ENCODE measurements at places on chromosomes 7 and 10. TPM values are rescaled to one million over a fixed set of nuclear protein-coding genes. Genes with fewer than 3 reads are reported as not detected.

TBATA gene
- total RNA-seq, result 8.4 TPM

WDR86 gene
- total RNA-seq, result 9.6 TPM

SORBS1 gene
- total RNA-seq, result 38.8 TPM

GRCh38 chr7:116018731-116019130, 11.8 kb downstream of the TFEC start:
- no peaks in the 10 kb centered on the region for H3K4me1 ChIP-seq
- DNase-seq, result no peak
- H3K27me3 ChIP-seq, result no peaks in the 10 kb centered on the region
- H3K4me3 ChIP-seq, result no peak overlapping the region
- no peak overlapping the region for H3K27ac ChIP-seq
- no peaks in the 10 kb centered on the region for H3K36me3 ChIP-seq

GRCh38 chr10:98450618-98451017, 3.9 kb upstream of the HPS1 start:
- H3K27ac ChIP-seq, result no peak overlapping the region
- no peaks in the 10 kb centered on the region for H3K36me3 ChIP-seq
- H3K4me3 ChIP-seq, result no peak overlapping the region
- DNase-seq, result no peak
- no peaks in the 10 kb centered on the region for H3K27me3 ChIP-seq
- H3K4me1 ChIP-seq, result peaks cover 2% of the 10 kb centered on the region

GBX1 gene
- 2.9 TPM for total RNA-seq

DNA sequence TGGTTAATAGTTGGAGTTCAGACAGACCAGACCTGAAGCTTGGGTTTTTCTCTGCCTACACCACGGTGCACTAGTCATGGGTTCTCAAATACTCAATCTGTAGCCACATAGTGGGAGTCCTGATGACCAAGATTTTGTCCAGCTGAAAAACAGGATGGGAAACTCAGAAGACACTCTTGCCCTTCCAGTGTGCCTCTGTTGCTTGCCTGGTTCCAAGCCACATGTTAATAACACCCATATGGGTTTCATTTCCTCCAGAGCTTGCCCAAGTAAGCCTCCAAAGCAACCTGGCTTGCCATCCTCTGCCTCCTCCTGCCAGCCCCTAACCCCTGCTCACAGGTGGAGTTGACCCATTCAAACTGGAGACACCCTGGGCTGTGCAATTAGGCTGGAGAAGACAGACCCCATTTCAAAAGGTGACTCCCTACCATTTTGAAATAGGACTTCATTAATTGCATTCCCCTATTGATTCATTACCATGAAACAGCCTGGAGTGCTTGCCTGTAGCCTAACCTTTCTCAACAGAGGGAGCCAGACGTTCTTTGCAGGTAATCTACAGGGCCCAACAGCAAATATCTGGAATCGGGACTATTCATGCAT, 108.0 kb upstream of the HABP2 start:
- no peak overlapping the region for H3K4me3 ChIP-seq
- no peaks in the 10 kb centered on the region for H3K4me1 ChIP-seq
- H3K36me3 ChIP-seq, result no peaks in the 10 kb centered on the region
- DNase-seq, result no peak
- no peaks in the 10 kb centered on the region for H3K27me3 ChIP-seq

GIMAP7 gene
- total RNA-seq, result 3.1 TPM

CALD1 gene
- 135 TPM for total RNA-seq

- DNase-seq, result no peak
- H3K4me3 ChIP-seq, result no peak overlapping the region
- no peaks in the 10 kb centered on the region for H3K27me3 ChIP-seq
- peak overlapping the region; percentile 68 for H3K27ac ChIP-seq
- peaks cover 60% of the 10 kb centered on the region for H3K4me1 ChIP-seq
Measured at GRCh38 chr7:129862682-129863081, 90.1 kb downstream of the UBE2H start.

GRCh38 chr10:2476218-2476811, 591.0 kb upstream of the PFKP start:
- H3K36me3 ChIP-seq, result no peaks in the 10 kb centered on the region
- DNase-seq, result no peak
- no peaks in the 10 kb centered on the region for H3K4me1 ChIP-seq
- H3K27ac ChIP-seq, result no peak overlapping the region

- H3K27me3 ChIP-seq, result no peaks in the 10 kb centered on the region
- H3K27ac ChIP-seq, result no peak overlapping the region
- no peaks in the 10 kb centered on the region for H3K4me1 ChIP-seq
- H3K4me3 ChIP-seq, result no peak overlapping the region
- DNase-seq, result no peak
Measured at GRCh38 chr10:48600645-48601505, 4.0 kb downstream of the ARHGAP22 start.

DNA sequence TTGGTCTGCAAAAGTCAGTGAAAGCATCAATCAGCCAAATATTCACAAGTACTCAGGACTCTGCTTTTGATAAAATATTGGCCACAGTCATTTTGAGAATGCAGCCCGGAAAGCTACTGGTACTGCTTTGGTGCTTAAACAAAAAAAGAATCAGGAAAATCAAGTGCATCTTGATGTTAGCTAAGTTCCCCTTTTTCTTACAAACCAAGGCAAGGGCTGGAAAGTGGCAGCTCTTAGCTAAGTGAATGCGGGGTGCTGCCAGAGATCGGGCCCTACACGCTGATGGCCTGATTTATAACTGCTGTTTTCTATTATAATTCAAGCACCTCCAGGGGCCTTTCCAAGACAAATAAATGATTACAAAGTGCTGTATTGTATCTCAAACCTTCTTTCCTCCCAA, 136.8 kb upstream of the MGMT start:
- no peak overlapping the region for H3K27ac ChIP-seq
- no peaks in the 10 kb centered on the region for H3K27me3 ChIP-seq
- H3K4me1 ChIP-seq, result no peaks in the 10 kb centered on the region

DNA sequence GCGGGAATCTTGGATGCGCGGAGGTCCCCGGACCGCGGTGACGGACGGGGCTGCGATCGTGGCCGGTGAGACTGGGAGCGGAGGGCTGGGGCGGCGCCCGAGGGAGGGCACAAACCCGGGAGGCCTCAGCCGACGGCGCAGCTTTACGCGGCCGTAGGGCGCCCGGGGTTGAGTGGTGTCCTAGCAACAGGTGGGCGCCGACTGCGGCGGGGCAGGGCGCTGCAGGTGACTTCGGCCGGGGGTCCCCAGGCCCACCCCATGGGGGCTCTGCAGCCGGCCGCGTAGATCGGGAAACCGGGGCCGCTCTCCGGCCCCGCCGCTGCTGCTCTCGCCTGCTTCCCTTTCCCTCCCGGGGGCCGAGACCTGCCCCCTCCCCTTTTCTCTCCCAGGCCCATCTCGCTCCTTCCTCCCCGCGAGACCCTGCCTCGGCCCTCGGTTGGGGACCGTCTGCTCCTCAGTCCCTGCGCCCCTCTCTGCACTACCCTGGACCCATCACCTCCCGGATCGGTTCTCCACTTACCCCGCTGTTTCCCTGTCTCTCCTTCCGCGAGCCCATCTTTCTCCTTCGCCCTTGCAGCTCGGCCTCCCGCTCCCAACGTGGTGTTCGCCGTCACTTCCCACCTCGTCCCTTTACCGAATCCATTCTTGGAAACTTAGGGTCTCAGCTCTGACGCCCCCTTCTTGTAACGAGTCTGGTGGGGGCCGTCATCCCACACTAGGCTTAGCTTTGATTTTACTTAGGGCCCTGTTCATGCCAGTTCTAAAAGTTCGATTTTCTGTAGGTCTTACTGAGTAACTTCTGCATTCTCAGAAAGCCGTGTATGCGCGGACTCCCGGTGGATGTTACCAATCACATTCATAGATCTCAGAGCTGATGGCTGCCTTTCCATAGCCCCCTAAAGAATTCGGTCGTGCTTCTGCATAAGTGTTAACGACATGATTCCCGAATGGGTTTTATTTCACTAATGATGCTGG, 18.5 kb upstream of the ACBD5 start:
- peak overlapping the region; percentile 36 for H3K4me3 ChIP-seq
- H3K36me3 ChIP-seq, result no peaks in the 10 kb centered on the region
- no peaks in the 10 kb centered on the region for H3K4me1 ChIP-seq

GRCh38 chr10:122460891-122461293, 461 bp upstream of the HTRA1 start:
- H3K4me3 ChIP-seq, result peak overlapping the region; percentile 59
- DNase-seq, result no peak
- no peaks in the 10 kb centered on the region for H3K36me3 ChIP-seq
